Hindlimb muscle (tissue), 1 donor: ENCODE measurements at places on chromosomes 3 and 15.
A peak's percentile ranks its signal among the peaks of the same experiment; 100 is the strongest.

DNA sequence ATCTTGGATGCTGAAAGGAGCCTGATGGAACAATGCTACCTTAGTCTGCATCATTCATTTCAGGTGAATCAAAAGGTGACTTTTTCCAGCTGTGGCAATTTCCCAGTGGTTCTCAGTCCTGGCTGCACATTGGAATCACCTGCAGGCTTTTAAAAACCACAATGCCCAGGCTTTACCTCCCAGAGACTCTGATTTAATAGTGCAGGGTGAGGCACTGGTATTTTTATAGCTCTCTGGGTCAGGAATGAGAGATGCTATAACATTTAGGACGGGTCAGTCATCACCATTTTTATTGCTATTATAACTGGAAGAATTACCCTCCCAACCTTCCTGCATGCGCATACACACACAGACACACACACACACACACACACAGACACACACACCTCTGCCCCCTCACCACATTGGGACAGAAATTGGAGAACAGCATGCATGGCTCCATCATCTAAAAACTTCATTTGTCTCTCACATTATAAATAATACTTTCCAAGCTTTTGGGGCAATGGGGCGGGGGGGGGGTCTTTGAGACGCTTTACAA lies 41.1 kb downstream of the LARP6 start:
- no peak for DNase-seq

DNA sequence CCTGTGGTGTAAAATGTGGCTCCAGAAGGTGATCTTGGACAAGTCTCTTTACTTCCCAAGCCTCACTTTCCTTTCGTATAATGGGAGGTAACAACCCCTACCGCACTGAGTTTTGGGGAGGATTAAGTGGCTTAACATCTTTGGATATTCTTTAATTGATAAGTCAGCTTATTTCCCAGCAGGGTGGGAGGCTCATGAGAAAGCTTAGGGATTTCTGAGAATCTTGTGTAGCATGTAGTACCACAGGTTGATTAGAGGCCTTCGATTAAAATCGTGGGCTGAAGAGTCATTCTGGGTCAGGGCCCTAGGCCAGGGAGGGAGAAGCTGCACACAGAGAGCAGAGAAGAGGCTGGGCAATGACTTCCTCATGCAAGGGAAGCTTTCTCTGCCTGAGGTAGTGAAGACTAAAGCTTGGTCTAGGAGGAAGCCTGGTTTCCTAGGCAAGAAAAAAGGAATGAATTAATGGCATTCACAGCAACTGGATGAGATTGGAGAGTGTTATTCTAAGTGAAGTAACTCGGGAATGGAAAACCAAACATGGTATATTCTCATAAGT lies 1.5 kb upstream of the NMNAT3 start:
- DNase-seq: no peak

DNA sequence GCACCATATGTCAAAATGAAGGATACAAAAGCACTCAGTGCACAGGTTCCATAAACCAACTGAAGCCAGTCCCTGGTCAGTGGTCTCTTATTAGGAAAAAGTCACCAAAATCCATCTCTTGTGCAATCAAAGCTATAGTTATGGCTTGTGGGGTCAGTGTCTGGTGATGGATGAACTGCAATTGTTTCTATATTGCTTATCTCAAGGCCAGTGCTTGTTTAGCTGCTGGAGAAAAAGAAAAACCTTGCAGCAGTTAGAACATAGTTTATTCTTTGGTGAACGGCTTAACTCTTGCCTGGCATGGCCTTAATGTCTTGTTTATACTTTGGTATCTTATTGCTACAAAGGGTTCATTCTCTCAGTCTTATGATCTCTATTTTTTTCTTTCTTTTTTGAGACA lies 2.9 kb upstream of the UQCRC1 start:
- no peak for DNase-seq

GRCh38 chr15:69154684-69155083 lies 5.8 kb upstream of the GLCE start:
- no peak for DNase-seq

DNA sequence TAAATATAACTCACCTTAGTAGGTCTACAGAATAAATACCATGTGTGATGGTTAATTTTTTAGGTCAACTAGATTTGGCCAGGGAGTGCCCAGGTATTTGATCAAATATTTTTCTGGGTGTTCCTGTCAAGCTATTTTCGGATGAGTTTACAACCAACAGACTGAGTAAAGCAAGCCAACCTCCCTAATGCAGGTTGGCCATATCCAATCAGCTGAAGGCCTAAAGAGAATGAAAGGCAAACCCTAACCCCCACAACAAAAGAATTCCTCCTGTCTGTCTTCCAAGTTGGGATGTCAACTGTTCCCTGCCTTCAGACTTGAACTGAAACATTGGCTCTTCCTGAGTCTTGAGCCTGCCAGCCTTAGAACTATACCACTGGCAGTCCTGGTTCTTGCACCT lies 28.6 kb downstream of the TASOR start:
- no peak for DNase-seq

DNA sequence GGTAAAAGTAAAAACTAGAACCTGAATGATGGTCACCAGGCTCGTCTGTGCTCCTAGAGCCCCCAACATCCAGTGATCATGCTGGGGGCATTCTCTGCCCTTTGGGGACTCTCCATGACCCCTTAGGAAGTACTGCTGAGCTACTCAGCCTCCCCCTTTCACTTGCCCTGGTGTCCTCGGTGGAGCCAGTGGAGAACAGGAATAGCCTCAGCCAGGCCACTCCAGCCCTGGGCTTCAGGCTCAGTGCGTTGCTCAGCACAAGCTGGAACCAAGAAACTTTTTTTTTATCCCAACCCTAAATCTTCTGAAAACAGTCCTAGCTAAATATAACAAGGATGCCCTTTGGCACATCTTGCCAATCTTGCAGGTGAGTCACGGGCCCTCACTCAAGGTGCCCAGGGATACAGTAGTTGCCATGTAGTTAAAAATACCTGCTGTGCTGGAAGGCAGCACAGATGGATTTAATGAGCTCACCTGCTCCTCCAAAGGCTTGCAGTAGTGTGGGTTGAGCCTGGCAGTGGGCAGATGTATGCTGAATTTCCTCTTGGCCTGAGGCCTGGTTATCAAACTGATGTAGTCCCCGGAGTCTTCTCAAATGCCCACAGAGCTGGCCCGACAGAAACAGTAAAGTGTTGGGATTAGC lies 46.9 kb upstream of the TMEM158 start:
- no peak for DNase-seq

DNA sequence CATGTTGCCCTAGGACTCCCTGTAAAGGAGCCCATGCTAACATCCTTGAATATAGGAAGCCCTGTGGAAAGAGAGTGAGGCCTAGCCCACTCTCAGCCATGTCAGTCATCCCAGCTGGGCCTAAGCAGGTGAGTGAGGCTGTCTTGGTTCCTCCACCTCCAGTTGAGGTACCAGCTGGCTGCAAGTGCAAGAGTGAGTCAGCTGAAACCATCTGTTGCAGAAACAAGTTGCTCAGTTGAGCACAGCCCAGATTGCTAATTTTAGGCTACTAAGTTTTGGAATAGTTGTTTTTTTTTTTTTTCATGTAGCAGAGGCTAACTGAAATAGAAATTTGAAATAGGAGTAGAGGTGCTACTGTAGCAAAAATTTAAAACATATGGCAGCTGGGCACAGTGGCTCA lies 43.7 kb upstream of the ADPGK start:
- no peak for DNase-seq

GRCh38 chr15:91867581-91868026 lies 14.1 kb downstream of the SLCO3A1 start:
- DNase-seq: peak; percentile 69

DNA sequence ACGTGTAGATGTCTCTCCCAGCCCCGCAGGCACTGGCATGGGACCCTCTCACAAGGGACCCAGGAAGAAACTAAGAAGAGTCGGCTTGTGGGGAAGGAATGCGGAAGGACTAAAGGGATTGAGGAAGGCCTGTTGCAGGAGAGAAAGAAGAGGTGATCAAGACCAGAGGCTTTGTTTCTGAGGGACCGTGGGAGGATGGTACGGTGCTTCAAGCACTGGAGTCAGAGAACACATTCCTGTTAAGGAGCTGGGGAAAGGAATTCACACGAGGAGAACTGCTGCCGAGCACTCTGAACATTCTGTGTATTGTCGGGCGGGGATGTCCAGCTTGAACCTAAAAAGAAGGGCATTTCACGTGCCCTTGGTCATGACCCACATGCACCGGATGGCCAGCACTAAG lies 91.4 kb downstream of the TAMM41 start:
- DNase-seq: no peak

DNA sequence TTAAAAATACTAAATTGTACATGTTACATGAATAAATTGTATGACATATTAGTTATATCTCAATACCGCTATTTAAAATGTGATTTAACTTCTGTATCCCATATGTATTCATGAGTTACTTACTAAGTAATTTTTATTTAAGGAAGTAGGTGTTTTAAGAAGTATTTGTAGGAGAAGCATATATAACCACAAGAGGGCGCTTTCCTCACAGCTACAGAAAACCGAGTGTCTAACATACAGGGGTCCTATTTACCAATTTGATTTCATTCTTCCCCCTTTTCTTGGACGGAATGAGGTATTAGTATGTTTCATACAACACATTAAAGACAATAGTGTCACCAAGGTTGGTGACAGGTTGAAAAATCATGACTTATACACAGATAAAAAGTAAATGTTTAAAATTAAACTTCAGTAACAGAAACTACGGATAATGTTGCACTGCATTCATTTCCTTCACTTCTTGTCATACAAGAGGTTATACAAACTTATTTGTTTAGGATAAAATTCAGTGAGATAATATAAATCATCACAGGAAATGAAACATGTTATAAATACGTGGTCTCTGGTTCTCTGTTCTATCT lies 253.6 kb downstream of the MAGI1 start:
- DNase-seq: peak; percentile 44

GRCh38 chr3:42493126-42493797 lies 9.2 kb upstream of the VIPR1 start:
- DNase-seq: no peak

DNA sequence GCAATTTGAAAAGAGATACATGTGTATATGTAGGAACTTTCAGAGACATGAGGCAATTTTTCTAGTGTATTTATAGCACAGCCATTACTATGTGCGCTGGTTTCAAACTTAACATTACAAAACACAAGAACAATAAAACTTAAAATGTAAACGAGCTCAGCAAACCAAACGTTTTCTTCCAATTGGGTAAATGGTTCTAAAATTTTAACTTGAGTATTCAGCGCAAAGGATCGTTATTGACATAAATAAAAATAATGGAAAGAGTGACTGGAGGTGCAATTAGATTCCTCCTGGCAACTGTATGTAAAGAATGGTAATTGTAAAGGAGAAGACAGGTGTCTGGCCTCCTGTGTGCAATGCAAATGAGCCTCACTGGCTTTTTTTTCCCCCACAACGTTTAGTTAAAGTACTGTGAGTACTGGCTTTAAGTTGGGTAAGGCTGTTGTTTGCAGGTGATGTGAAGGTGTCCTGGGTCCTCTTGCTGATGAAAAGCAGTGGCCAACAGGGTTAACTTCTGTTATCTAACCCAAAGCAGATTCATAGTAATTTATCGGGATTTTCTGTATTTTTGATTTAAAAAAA lies 14.1 kb upstream of the GADL1 start:
- no peak for DNase-seq

GRCh38 chr3:107208796-107209195 lies 168.4 kb upstream of the CCDC54 start:
- no peak for DNase-seq

DNA sequence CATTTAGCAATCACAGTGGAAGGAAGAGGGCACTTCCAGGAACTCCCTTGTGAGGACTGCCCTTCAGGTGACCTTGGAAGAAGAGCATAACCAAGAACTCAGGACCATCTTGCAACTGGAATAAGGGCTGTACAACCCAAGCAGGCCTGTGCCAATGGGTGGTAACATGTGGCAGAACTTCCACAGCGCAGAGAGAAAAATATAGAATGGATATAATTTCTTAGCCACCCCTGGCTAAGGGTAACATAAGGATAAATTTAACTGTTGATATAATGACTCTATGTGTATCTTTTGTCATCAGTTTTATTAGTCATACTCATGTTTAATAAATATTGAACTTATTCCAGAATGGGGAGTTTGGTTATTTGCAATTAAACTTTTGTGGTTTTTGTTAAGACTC lies 13.4 kb upstream of the MFSD1 start:
- no peak for DNase-seq

DNA sequence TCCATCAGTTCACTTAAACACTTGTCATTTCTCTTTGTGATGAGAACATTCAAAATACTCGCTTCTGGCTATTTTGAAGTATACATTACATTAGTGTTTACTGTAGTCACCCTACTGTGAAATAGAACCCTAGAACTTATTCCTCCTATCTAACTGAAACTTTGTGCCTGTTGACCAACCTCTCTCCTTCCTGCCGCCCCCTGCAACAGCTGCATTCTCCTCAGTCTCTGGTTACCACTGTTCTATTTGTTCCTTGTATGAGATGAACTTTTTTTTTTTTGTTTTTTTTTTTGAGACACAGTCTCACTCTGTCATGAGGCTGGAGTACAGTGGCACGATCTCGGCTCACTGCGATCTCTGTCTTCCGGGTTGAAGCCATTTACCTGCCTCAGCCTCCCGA lies 2.9 kb downstream of the RAD51 start:
- no peak for DNase-seq

- DNase-seq: no peak
Observed at GRCh38 chr3:158819282-158819681, 17.4 kb downstream of the MFSD1 start.

DNA sequence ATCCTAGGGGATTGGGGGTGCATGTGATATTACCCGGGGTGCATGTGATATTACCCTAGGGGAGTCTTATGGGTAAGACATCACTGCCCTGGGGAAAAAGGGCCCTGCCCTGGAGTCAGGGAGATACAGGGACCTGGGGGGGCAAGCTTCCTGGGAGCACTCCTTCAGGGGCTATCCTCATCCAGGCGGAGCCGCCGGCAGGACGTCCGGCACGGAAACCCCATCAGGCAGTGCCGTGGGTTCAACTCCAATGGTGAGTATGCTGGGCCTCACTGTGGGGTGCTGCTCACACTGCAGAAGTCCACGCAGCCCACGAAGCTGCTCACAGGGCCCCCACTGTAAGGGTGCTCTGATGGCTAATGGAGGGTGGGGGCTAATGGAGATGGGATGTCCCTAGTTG lies 5.3 kb upstream of the GNAT1 start:
- DNase-seq: no peak

GRCh38 chr3:34016925-34017587 lies 218.6 kb downstream of the PDCD6IP start:
- no peak for DNase-seq

- DNase-seq: no peak
Observed at GRCh38 chr3:13004376-13004775, 68.9 kb downstream of the IQSEC1 start.
